ENCODE measurements at places on chromosomes 3 and 15. TPM values are rescaled to one million over a fixed set of nuclear protein-coding genes. Genes with fewer than 3 reads are reported as not detected.
A peak's percentile ranks its signal among the peaks of the same experiment; 100 is the strongest.

LDHAL6B gene
- 0.25 TPM for polyA plus RNA-seq

FRMD5 gene
- polyA plus RNA-seq: 0.35 TPM

LRRC3B gene
- not detected for polyA plus RNA-seq

DNA sequence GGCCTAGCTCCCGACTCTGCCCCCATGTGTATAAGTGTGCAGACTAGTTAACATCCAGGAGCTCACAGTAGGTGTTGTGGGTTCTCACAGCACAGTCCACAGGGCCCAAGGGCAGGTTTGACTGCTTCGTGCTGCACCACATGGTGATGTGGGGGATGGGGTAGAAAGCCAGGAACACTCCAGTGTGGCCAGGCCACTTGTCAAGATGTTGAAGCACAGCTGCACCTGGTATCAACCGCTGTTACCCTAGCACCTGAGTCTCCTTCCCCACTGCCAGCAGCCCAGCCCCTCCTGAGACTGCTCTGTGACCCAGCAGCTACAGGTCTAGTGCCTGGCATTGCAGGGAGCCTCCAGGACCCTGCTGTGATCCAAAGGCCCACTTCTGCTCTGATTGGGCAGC, 53.4 kb downstream of the CHDH start:
- no peak for DNase-seq

- no peak for DNase-seq
These were observed 30.4 kb downstream of the SLC24A1 start for GRCh38 chr15:65651831-65652749.

GRCh38 chr15:56052395-56053045, 59.1 kb upstream of the NEDD4 start:
- DNase-seq: peak; percentile 71

DNA sequence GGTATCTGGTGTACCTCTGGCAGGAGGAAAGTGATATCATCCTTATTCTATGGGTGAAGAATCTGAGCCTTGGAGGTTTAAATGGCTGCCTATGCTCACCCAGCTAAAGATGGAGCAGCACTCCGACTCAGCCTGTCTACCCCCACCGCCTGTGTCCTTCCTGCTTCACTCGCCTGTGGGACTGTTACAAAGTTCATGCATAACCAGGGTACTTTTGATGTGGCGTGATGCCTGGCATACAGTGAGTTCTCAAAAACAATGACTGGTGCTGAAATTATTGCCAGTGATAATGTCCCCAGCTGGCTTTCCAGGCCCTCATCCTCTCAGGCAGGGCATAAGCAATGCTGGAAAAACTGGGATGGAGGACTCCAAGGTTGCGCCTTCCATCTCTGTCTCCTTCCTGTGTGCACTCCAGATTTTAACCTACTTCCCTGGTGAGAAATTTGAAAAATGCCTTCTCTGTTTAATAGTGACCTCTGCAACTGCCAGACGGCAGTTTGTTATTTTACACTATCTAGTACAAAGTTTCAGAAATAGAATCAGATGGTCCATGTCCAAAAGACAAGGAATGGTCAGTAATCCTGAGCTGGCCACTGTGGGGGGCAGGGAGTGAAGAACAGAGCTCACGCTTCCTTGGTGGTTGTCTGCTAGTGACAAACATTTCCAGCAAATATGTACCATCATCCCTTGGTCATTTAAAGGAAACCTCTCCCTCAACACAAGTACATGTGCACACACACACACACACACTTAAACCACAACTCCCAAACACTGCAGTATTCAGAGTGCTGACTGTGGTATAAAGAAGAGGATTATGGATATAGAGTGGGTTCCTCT, 86.5 kb upstream of the NMNAT3 start:
- no peak for DNase-seq

DNA sequence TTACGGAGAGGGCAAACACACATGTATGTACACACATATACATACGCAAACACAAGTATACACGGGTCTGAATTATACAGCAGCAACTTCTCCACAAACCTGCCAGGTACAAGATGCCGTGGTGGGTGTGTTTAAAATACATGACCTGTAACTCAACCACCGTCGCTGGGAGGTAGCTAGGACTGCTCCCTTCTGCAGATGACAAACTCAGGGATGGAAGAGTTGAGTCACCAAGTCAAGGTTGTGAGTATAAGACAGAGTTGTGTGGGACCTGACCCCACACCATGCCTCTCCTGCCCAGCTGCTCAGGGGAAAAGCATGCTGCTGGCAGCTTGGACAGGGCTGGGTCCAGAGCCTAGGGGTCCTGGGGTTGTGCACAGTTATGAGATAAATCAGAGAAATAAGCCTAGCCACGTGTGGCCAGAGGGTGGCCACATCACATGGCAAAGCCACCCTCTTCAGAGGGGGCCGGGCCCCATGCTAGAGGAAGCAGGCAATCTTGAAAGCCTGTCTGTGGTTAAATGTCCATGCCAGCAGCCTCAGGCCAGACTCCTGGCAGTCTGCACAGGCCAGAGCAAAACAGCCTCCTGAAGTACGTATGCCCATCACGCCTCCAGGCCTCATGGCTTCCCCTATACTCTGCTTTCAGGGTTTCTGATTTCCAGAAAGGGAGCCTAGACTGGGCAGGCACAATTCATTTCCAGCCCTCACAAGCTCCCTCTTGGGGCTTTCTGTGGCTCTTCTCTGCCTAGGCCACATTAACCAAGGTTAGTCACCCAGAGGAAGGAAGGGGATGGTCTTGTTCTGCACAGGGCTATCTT, 107.7 kb upstream of the RPL32 start:
- peak; percentile 82 for DNase-seq
